Prostate gland (tissue), 2 donors: ENCODE measurements at places on chromosomes 7 and 10.

DNA sequence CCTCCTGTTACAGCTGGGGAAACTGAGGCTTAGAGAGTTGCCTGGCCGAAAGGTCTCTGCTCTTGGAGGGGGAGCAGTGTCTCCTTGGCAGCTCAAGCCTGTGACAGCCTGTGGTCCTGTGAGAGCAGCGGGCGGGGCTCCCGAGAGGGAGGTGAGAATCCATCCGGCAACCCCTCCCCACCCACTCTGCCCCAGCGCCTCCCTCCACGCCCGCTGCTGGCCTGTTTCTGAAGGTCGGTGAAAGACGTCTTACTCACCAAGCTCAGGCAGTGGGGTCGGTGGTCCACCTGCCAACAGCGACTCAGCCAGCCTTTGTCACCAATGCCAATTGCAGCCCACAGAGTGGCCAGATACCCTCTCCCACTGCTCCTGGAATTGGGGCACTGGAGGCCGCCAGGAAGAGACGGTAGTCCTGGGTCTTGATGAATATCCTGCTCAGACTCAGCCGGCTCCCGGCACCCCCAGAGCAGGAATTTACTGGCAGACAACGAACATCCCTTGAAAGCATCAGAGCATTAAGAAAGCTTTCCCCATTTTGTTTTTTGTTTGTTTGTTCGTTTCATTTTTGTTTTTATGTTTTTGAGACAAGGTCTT is 7.4 kb upstream of the TTYH3 start:
- no peak for DNase-seq

GRCh38 chr7:26553582-26553981 is 261.9 kb downstream of the SNX10 start:
- no peak for DNase-seq

DNA sequence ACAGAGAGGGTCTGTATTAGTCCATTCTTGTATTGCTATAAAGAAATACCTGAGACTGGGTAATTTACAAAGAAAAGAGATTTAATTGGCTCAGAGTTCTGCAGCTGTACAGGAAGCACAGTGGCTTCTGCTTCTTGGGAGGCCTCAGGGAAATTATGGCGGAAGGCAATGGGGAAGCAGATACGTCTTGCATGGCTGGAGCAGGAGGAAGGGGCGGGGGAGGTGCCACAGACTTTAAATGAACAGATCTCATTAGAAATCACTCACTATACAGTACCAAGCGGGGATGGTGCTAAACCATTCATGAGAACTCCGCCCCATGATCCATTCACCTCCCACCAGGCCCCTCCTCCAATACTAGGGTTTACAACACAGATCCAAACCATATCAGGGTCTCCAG is 3.7 kb upstream of the CALU start:
- no peak for DNase-seq

DNA sequence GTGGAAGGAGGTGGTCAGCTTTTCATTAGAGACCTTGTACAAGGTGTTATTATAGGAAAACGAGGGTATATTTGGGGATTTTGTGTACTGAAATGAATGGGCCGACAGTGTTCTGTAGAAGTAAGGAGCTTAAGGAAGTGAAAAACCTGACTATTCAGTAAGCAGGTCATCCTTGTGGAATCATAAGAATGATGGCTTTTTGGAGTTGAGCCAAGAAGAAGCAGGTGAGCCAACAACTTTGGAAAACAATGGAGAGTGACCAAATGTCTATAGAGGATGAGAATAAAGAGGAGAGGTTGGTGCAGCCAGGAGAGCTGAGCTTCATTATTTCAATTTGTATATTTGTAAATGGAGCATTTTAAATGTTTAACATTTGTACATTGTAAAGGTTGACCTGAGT is 595.7 kb downstream of the CCSER2 start:
- DNase-seq, result no peak

GRCh38 chr7:114700247-114700928 is 221.5 kb upstream of the MDFIC start:
- DNase-seq, result no peak

GRCh38 chr7:71787513-71787912 is 624.6 kb downstream of the CALN1 start:
- no peak for DNase-seq

DNA sequence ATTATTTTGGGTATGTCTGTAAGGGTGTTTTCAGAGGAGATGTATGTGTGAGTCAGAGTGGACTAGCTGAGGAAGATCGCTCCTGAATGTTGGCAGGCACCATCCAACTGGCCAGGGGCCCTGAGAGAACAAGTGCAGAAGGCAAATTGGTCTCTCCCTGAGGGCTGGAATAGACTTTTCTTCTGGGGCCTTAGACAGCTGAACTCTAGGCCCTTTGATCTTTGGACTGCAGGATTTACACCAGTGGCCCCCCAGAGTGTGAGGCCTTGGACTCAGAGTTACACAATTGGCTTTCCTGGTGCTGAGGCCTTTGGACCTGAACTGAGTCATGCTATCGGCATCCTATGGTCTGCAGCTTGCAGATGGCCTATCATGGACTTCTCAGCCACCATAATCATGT is 217.2 kb downstream of the REEP3 start:
- no peak for DNase-seq

- no peak for DNase-seq
These were observed 241.6 kb upstream of the GPR26 start for GRCh38 chr10:123424537-123424936.

- DNase-seq, result no peak
These were observed 63.3 kb downstream of the IMMP2L start for GRCh38 chr7:111499027-111499426.

DNA sequence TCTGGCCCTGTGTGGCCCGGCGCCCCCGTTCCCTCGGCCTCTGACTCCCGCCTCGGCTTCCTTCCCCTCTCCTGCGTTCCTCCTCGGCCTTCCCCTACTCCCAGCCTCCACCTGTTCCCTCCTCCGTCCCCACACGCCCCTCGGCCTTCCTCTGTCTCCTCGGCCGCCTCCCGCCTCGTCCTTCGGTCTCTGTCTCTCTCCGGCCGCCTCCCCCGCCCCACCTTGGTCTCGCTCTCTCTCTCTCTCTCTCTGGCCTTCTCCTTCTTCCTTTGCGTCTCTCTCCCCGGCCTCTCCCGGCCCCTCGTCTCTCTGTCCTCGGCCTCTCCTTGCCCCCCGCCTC is 588 bp downstream of the GET4 start:
- DNase-seq, result no peak

- DNase-seq, result no peak
These were observed 356.5 kb upstream of the ZNF32 start for GRCh38 chr10:44004913-44005787.

DNA sequence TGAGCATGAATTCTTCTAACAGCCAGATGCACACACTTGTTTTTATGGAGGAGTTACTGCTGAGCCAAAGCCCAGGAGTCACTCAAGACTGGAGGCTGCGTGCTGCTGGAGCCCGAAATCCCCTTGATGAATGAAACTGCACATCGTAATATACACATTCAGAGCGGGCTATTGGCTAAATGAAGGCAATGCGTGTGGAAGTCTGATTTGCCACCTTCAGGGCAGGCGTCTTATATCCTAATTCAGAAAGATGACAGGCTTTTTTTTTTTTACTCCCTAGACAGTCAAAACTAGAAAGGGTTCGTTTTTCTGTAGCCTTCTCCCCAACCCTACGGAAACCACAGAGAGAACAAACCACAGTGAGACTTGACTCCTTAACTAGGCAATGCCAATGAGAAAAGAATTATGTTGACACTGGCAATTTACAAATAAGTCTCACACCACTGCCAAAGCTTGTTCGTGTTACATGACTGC is 227.2 kb upstream of the KLF14 start:
- DNase-seq, result no peak

- DNase-seq, result no peak
These were observed 130.9 kb upstream of the MKLN1 start for GRCh38 chr7:131196803-131197202.

DNA sequence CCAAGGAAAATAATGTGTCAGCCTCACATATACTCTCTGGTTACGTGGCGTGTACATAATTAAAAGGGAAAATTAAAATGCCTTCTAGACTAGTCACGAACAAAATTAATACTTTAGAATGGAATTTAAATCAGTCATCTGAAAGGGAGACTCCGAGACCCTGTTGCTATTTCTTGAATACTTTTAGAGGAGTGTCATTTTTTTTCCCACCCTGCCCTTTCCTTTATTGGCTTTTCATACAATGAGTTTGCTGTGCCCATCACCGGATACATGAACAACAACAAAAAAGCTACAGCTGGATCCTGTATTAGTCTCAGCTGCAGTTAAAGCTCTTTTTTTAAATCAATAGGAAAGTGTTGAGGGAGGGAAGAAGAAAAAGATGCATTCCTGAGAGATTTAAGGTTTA is 20.1 kb downstream of the CYTH3 start:
- no peak for DNase-seq

GRCh38 chr10:84452003-84452402 is 123.6 kb downstream of the CCSER2 start:
- no peak for DNase-seq

GRCh38 chr10:17226891-17227303 is 1.1 kb upstream of the VIM start:
- DNase-seq, result no peak

- DNase-seq, result no peak
These were observed 37.1 kb downstream of the PRKCQ start for GRCh38 chr10:6542999-6543430.

DNA sequence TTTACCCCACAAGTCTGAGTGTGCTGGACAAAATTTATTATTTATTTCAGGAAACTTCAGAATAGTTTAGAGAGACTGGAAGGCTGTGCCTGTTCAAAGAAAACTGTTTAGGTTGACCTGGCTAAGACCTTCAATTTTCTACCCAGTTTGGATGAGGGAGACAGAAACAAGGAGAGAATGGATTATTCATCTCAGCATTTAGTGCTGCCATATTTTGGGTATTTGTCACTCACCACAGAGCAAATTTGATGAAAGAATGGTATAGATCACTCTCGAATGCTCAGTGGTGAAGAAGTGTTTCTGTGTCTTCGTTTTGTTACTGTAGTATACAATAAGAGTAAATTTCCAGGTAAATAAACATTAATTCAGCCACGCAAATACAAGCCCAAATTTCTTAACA is 71.8 kb downstream of the SEMA3C start:
- DNase-seq, result no peak

GRCh38 chr10:91206427-91206826 is 14.0 kb upstream of the PCGF5 start:
- DNase-seq, result no peak

- no peak for DNase-seq
These were observed 13.9 kb downstream of the VSTM2A start for GRCh38 chr7:54556121-54556520.

GRCh38 chr10:88657901-88658300 is 6.3 kb upstream of the LIPF start:
- no peak for DNase-seq

DNA sequence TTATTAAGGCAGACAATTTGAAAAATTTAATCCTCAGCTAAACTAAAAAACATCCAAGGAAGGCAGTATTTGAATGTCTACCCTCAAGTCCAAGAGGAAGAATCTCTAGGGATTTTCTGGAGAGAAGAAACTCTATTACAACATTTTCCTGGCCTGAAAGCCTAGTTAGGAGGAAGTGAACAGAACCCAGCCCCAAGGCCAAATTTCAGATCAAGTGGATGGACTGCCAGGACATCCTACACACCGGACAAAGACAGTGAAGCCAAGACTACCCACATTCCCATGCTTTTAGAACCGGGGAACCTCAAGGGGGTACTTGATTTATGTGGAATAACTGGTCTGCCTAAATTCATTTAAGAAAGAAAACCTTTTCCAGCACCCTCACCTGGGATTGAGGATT is 108.9 kb upstream of the MEOX2 start:
- DNase-seq, result no peak

DNA sequence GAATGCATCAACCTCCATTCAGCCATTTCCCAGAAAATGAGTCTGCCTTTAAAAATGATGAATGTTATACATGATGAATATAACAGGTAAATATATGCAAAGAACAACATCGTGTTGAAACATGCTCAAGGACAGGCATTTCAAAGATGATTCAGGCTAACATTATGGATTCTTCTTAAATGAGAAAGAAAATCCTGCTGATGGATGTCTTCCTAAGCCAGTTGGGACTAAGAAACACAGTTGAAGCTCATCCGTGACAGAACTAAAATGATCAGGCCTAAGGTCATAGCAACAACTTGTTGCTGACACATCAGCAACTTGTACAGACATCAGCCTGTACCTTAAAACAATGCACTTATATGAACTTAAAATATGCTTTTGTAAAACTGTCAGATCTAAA is 267.9 kb downstream of the MAGI2 start:
- no peak for DNase-seq

- DNase-seq, result no peak
These were observed 535.5 kb downstream of the GPAM start for GRCh38 chr10:111648046-111648445.

GRCh38 chr7:109763611-109764010 is 1193.9 kb downstream of the DNAJB9 start:
- DNase-seq, result no peak

- no peak for DNase-seq
These were observed 181.8 kb upstream of the MDFIC start for GRCh38 chr7:114740095-114740494.

DNA sequence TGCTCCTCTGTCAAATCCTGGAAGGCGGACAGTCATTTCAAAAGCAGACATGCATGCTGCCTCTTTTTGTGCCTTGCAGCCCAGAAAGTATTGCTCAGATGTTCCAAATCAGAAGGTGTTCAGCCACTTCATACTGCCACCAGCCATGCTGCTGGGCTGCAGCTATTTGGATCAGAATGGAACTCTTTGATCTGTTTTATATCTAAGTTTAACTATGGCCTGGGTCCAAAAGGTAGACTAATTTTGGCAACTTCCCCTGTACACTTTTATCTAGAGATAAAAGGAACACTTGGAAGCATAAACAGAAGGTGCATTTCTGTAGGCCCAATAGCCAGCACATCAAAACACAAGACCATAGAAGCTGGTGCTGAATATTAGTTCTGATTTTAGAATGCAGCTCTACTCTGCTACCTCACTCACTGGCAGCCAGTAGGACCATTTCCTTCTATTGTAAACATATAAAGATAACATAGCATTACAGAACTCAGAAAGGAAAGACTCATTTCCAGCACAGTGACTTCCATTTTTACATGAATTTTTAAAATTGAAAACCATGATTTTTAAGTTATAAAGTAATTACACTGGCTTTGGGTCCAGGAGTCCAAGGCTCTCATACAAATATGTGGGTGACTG is 143.1 kb upstream of the CAV2 start:
- no peak for DNase-seq

DNA sequence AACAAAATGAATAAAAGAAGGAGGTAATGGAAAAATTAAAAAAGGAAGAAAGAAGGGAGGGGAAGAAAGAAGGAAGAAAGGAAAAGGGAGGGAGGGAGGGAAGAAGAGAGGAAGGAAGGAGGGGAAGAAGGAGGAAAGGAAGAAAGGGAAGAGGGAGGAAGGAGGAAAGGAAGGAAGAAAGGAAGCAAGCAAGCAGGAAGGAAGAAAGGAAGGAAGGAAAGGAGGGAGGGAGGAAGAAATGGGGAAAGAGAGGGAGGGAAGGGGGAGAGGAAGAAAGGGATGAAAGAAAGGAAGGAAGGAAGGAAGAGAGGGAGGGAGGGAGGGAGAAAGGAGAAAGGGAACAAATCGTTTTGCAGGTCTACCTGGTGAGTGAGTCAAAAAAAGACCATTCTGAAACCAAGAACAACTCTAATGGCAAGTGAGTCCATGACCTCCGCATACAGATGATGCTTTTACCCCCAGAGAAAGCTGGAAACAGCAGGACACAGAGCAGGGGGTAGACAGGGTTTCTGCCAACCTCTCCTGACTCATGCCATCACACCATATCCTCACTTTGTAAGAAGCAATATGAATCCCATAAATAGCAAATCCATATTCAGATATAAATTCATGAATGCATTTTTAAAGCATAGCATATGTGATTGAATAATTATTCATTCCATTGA is 1112.9 kb upstream of the AUTS2 start:
- DNase-seq, result no peak

GRCh38 chr10:11098666-11099065 is 81.0 kb downstream of the CELF2 start:
- DNase-seq, result no peak
